Stimulated activated CD4-positive, alpha-beta T cell treated with anti-CD3 and anti-CD28 coated beads, Interleukin-4, amount 100 ng/mL, for 48 hours (primary cell): ENCODE measurements at places on chromosomes 13 and 19.

DNA sequence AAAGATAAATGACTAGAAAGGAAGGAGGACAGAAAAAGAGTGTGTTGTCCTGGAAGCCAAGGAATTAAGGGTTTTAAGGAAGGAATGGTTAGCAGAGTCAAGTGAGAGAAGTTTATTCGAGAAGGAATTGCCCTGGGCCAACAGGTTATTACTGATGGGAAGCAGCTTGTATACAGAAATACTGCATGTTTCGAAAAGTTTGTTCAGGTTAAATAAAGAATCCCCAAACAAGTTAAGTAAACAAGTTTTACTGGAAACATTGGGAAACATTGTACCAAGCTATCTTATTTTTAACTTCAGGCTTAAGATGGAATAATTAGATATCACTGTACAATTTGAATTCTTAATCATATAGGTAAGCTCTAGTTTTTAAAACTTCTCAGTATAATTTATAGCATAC is 28.2 kb upstream of the FBXL3 start:
- DNase-seq = no peak

- no peak for DNase-seq
Measured at GRCh38 chr13:99501848-99502301, 603 bp downstream of the TM9SF2 start.

DNA sequence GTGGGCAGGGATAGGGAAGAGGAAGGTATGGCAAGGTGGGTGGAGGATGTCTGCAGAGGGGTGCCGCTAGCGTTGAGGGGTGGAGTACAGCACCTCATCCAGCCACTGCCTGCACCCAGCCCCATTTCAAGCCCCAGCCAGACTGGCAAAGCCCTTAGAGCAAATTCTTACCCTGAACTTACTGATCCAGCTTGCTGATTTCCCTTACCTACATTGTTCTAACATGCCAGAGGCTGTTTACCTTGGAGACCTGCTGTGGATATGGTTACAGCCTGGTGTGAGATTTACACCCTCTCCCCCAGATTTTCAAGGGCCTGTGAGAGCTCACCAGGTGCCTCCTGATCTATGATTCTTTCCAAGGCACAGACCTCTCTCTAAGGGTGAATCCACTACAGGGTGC is 86.0 kb downstream of the ZNF726 start:
- no peak for DNase-seq

DNA sequence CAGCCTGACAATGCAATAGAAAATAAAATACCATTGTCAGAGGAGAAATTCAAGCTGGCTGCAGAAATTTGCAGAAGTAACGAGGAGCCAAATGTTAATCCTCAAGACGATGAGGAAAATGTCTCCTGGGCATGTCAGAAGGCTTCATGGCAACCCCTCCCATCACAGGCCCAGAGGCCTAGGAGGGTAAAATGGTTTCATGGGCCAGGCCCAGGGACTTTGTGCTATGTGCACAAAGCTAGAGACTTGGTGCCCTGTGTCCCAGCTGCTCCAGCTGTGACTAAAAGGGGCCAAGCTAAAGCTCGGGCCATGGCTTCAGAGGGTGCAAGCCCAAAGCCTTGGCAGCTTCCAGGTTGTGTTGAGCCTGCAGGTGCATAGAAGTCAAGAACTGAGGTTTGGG is 431.7 kb downstream of the LMO7 start:
- no peak for DNase-seq

DNA sequence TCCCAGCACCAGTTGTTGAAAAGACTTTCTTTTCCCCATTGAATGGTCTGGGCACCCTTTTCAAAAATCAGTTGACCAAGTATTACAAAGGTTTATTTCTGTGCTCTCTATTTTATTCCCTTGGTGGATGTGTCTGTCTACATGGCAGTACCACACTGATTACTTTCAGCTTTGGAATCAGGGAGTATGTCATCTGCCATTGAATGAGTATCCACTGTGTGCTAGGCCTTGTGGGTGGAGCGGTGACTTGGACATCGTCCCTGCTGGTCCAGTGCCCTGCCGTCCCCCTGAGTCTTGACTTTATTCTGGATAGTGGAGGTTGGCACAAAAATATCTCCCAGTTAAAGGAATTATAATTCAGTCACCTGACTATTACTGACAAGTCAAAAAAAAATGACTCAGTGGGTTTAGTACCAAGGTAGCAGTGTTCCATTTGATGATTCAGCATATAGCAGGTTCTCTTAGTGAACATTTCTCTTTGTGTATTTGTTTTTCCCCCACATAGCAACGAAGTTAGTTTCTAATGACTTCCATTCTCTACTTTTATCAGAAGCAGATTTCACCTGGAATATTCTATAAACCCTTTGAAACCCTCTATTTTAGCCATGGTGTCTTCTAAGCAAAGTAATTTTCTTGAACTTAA is 3.9 kb downstream of the UPF3A start:
- no peak for DNase-seq

- DNase-seq = no peak
Measured at GRCh38 chr13:26435646-26436045, 121.8 kb upstream of the WASF3 start.

GRCh38 chr19:47433121-47433520 is 13.8 kb upstream of the MEIS3 start:
- no peak for DNase-seq

- no peak for DNase-seq
Measured at GRCh38 chr13:110125613-110126272, 181.2 kb downstream of the COL4A1 start.

DNA sequence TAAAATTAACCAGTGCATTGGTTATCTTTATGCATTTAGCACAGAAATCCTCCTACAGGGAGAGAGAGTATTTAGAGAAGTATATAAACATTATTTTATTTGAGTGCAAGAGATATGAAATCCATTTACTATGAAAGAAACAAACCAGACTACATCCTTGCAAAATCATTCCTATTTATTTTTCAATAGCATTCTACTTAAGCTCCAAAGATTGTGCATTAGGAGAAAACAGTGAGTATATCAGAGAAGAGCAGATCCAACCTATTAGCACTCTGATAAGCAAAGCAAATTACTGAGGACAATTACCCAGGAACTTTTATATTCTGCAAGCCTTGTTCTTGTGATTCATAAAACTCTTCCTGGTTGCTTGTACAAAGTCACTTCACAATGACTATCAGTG is 256.1 kb downstream of the FGF14 start:
- no peak for DNase-seq

GRCh38 chr13:39892721-39893685 is 237.5 kb downstream of the COG6 start:
- no peak for DNase-seq

DNA sequence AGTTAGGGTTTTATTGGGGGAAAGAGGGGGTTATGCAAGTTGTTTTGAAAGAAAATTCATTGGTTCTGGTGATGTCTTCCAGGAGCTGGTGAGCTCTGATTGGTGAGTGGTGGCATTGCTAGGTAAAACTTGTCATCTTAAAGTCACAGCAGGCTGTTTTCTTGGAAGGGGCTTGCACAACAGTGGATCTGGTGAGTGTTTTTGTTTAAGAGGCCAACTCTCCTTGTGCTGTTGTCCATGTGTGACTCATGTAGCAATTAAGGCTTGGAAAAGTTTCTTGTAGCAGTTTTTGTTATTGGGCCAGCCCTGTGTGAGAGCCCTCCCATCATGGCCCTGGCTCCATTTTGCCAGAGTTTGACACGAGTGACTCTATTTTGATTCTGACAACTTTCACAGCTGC is 109.4 kb downstream of the RFC3 start:
- DNase-seq = no peak

GRCh38 chr19:58545286-58546018 is 1.6 kb downstream of the TRIM28 start:
- no peak for DNase-seq

GRCh38 chr19:56348289-56348877 is 33.7 kb upstream of the ZSCAN5A start:
- peak; percentile 18 for DNase-seq

DNA sequence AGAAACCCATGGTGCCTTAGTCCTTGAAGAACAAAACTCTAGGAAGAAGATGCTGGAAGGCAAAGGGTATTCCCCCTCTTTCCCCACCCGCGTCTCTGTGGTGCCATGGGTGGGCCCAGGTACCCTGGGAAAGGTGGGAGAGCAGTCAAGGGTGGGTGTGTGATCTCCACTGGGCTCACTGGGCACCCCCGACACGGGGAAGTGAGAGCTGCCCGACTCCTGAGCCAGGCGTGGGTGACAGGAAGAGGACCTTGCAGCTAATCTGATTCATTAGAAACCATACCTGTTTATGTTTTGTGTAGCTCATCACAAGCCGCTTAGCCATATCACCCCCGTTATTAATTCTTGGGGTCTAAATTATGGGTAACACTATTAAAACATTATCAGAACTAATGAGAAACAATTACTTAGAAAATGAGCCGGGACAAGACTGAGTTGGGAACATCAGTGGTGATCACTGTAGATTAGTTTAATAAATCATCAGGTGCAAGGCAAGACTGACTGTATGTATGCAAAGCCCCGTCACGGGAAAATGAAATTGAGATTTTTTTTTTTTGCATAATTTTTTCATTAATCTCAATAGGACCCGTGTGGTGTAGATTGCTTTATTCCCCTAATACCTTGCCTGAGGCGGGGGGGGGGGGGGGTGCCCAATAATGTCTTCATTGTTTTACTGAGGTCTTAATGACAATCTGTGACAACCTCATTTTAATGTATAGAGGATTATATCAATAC is 77.3 kb downstream of the ZIC5 start:
- no peak for DNase-seq

GRCh38 chr19:43798026-43798545 is 4.2 kb downstream of the LYPD5 start:
- DNase-seq = no peak

GRCh38 chr13:47299304-47299703 is 402.5 kb upstream of the HTR2A start:
- no peak for DNase-seq

DNA sequence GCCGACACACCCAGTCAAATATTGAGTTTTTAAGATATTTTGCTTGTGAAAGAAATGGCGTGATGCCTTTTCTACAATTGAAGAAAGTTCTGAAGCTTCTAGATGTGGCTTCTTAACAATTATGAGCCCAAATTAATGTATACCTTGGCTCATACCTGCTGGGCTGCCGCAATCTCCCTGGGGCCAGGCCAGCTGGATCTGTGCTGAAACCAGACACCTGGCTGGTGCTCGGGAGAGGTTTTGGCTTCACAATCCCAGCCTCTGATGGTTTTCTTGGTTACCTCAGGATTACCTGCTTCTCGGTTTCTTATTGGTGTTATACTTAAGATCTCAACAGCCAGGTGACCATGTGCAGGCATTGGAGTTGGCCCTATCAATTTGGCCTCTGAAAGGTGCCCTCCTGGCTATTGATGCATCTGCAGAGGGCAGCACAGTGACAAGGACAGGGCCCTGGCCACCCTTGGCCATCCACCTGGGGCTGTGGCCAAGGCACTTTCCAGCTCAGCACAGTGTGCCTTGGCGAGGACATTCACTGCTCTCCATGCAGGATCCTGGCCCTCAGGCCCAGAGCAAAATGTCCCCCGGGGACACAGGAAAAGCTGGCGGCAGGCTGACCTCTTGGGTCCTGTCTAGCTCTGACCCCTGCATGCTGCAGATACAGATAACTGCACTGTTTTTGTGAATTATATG is 305.0 kb downstream of the ZNF536 start:
- no peak for DNase-seq

- no peak for DNase-seq
Measured at GRCh38 chr13:44474122-44474910, 100.7 kb downstream of the SERP2 start.

DNA sequence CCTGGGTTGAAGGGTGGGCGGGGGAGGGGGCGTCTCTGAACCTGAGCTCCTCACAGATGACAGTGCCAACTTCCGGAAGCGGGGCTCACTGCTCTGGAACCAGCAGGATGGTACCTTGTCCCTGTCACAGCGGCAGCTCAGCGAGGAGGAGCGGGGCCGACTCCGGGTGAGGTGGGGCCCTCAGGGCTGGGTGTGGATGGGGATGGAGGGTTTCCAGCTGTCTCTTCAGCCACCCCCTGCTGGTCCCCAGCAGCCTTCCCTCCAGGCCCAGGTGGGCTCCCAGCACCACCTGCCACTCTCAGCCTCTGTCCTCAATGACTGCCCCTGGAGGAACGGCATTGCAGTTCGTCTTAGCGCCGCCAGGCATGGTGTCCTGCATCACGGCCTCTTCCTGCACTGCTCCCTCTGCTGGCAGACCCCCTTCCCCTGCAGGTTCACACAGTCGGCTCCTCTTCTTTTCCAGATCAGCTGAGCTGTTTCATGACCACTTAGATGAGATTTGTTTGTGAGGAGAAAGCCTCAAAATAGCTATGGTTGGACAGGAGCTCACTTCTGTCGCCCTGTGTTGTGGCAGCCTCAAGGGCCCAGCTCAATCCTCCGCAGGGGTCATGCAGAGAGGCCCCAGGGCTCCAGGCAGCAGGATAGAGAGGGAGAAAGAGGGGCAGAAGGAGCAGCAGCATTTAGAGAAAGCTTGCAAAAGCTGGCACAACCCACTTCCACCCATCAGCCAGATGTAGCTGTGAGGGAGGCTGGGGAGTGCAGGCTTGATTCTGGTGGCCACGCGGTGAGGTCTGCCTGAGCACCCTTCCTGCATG is 2.5 kb upstream of the GARIN5A start:
- no peak for DNase-seq

- DNase-seq = peak; percentile 5
Measured at GRCh38 chr13:52738719-52739467, 727 bp downstream of the CNMD start.

DNA sequence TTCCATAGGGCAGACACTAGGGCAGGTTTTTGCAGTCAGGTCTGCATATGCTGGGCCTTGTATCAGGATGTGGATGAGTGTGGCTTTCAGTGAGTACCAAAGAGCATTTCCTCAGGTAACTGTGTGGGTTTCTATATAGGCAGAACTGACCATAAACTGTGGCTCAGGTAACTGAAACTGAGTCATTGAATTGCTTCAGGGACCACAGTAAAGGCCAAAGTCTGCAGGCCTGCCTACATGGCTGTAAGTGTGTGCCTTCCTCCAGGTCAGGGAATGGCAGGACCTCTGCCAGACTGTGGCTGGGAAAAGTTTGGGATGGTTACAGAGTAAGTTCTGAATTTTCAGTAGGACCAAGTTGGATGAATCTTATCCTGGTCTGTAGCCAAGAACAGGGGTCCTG is 85.6 kb downstream of the ZNF486 start:
- DNase-seq = no peak

GRCh38 chr13:44463759-44464158 is 90.1 kb downstream of the SERP2 start:
- DNase-seq = no peak
